CD4-positive, alpha-beta T cell treated with Interleukin-1 beta for 1 hour (primary cell): ENCODE measurements at places on chromosomes 2 and 18.

- DNase-seq = no peak
Measured at GRCh38 chr2:11014026-11014425, 102.3 kb downstream of the KCNF1 start.

DNA sequence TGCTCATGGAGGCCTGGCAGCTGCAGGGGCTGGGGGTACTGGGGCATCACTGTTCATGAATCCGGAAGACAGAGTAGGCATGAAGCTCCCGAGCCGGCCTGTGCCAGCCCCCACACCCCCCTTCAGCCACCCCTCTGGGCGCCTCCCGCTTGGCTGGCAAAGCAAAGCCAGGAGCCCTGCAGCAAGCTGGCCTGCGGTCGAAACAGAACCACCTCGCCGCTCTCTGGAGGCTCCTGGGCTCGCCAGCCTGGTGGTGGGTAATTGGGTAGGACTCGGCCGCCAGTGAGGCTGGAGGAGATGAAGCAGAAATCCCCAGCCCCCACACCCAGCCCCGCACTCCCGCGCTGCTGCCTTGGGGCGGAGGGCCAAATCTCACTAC is 70.9 kb upstream of the GPC1 start:
- no peak for DNase-seq

GRCh38 chr2:229370509-229370908 is 99.4 kb upstream of the PID1 start:
- DNase-seq = no peak

DNA sequence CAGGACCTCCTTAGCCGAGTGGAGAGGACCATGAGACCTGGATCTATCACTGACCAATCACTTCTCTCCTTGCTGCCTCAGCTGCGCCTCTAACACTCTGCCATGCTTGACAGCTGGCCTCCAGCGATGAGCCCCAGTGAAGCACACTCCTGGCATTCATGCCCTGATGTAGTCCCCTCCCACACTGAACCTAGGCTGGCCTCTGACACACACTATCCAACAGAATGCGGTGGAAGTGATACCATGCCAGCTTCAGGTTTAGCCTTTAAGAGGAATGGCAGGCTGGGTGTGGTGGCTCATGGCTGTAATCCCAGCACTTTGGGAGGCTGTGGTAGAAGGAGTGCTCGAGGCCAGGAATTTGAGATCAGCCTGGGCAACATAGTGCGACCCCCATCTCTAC is 73.7 kb upstream of the LAPTM4A start:
- DNase-seq = no peak

DNA sequence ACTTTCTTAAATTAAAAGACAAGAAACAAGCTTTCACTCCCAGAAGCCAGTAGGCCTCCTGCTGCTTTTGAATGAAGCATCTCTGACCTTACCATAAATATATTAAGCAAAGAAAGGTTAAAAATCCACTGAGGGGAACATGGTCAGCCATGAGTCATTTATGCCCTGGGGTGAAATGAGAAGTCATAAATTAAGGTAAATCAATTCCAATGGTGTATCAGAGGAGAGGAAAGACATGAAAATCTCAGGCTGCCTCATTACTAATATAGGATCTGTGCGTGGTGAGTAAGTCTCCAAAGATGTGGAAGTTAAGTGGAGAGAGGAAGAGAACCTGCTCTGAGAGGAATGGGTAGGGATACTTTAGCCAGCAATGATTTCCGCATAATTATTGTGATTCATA is 292.3 kb upstream of the CHAC2 start:
- DNase-seq = no peak

DNA sequence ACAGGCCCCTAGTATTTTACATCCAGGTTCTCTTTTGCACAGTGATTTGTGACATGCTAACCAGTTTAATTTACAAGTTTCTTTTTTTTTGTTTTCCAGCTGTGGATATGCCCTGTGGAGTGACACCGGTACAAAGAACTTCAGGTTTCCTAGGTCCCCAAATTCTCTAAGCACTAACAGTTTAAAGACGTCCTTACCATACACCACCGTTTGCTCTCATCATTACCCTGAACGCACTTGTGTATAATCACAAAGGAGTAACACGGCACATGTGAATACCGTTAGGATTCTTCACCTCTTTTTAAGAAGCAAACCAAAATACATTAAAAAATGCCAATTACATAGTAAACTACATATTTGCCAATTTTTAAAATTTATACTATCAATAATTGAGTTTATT is 853 bp downstream of the LANCL1 start:
- DNase-seq = no peak

- no peak for DNase-seq
Measured at GRCh38 chr18:44819944-44820510, 139.3 kb downstream of the SETBP1 start.

GRCh38 chr18:72849671-72850070 is 18.1 kb downstream of the NETO1 start:
- no peak for DNase-seq

DNA sequence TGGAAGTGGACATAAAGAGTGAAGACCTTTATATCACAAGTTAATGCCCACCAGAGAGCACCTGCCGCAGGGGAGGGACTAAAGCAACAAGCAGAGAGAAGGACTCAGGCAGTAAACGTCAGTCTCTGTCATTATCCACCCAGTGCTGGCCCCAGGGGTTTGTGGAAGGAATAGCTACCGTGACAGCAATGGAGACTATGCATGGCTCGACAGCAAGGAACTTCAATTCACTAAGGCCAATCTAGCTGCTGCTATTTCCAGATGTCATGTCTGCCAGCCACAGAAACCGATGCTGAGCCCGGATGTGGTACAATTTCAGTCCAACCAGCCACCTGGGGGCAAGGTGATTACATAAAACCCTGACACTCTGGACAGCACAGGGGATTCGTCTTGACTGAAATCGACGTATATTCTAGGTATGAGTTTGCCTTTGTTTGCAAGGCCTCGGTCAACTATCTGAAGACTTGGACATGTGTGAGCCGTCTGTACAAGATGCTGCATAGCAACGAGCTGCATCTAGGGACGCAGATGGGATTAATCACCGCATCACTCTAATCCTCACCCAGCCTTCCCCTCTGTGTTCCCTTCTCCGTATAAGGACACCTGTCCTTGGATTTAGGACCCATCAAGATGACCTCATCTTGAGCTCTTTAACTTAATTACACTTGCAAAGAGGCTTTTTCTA is 154.1 kb upstream of the SH3BP4 start:
- no peak for DNase-seq

DNA sequence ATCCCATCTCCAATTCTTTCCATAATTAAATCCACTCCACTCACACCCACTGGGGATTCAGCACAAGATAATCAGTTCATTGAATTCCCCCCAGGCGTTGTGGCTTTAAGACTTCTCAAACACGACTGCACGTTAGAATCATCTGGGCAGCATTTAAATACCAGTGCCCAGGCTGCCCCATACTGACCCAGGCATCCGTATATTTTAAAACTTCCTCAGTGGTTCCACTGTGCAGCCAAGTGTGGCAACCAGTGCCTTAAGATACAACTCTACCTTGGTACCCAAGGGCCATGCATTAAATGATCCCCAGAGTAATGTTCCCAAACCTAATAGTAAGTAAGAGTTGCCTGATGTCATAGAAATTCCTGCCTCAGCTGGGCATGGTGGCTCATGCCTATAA is 54.3 kb upstream of the BZW1 start:
- DNase-seq = no peak
